Small intestine (tissue), 16 donors: ENCODE measurements at places on chromosomes 5 and 9.

GRCh38 chr5:63573380-63573779 is 388.9 kb downstream of the HTR1A start:
- H3K27ac ChIP-seq = no peak overlapping the region
- no peaks in the 10 kb centered on the region for H3K27me3 ChIP-seq
- DNase-seq = no peak
- H3K4me3 ChIP-seq = no peak overlapping the region

- H3K36me3 ChIP-seq = no peaks in the 10 kb centered on the region
- H3K4me3 ChIP-seq = no peak overlapping the region
- no peak overlapping the region for H3K27ac ChIP-seq
- no peak for DNase-seq
Observed at GRCh38 chr9:131391020-131391419, 2.9 kb upstream of the PRRC2B start.

- H3K4me3 ChIP-seq = no peak overlapping the region
- DNase-seq = no peak
- no peaks in the 10 kb centered on the region for H3K4me1 ChIP-seq
Observed at GRCh38 chr5:16929831-16930230, 6.3 kb downstream of the MYO10 start.

GRCh38 chr5:158670201-158670600 is 429.5 kb downstream of the EBF1 start:
- H3K4me3 ChIP-seq = no peak overlapping the region
- H3K27me3 ChIP-seq = no peaks in the 10 kb centered on the region
- no peaks in the 10 kb centered on the region for H3K36me3 ChIP-seq
- no peaks in the 10 kb centered on the region for H3K4me1 ChIP-seq
- DNase-seq = no peak

GRCh38 chr5:149795360-149795759 is 65.2 kb downstream of the PPARGC1B start:
- no peak overlapping the region for H3K27ac ChIP-seq
- H3K36me3 ChIP-seq = no peaks in the 10 kb centered on the region
- no peaks in the 10 kb centered on the region for H3K27me3 ChIP-seq

DNA sequence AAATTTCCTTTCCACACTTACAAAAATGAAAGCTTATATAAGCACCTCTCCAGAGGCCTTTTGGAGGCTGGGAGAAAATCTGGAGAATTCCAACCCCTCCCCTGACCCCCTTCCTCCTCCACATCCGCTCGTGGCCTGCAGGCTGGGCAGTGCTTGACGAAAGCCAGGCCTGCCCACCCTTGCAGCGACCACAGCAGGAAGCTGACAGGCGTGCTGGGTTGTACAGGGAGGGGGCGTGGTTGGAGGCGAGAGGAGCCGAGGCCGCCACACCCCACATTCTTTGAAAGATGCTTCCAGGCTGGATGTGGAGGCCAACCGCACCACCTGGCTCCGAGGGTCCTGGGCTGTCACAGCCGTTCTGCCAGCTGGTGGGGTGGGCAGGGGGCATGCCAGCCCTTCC is 47.8 kb upstream of the IER5L start:
- H3K36me3 ChIP-seq = peaks cover 9% of the 10 kb centered on the region
- H3K4me1 ChIP-seq = peaks cover 23% of the 10 kb centered on the region
- no peak overlapping the region for H3K27ac ChIP-seq
- H3K4me3 ChIP-seq = no peak overlapping the region

GRCh38 chr9:69180670-69181069 is 6.6 kb downstream of the TJP2 start:
- DNase-seq = peak; percentile 45
- H3K36me3 ChIP-seq = peaks cover 15% of the 10 kb centered on the region
- peaks cover 15% of the 10 kb centered on the region for H3K4me1 ChIP-seq
- no peaks in the 10 kb centered on the region for H3K27me3 ChIP-seq
- no peak overlapping the region for H3K4me3 ChIP-seq

- H3K4me3 ChIP-seq = no peak overlapping the region
- DNase-seq = no peak
- H3K27ac ChIP-seq = no peak overlapping the region
- no peaks in the 10 kb centered on the region for H3K4me1 ChIP-seq
- no peaks in the 10 kb centered on the region for H3K27me3 ChIP-seq
Observed at GRCh38 chr9:76883341-76883855, 22.5 kb downstream of the PRUNE2 start.

GRCh38 chr5:53219174-53219573 is 109.6 kb upstream of the MOCS2 start:
- no peak overlapping the region for H3K4me3 ChIP-seq
- DNase-seq = no peak
- no peaks in the 10 kb centered on the region for H3K36me3 ChIP-seq

DNA sequence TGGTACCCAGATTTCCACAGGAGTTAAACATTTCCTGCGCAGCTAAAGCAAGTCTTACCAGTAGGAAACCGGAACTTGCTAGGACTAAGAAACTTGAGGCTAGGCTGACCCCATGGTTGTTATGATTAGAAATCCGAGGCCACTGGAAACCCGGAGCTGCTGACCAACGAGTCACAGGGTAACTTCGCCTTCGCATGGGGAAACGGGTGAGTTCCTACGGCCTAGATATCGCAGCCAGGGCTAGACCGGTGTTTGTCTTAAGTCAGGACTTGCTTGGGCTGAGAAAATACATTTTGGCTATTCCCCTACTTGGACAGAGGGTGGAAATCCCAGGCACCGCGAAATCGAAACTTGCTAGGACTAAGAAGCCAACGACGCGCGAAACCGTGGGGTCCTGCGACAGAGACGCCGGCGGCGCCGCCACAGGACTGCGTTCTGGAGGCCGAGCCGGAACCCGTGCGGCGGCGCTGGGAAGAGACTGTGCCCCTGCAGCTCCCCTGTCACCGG is 1.6 kb upstream of the ANXA2R start:
- peak overlapping the region; percentile 96 for H3K27ac ChIP-seq
- H3K27me3 ChIP-seq = no peaks in the 10 kb centered on the region
- H3K4me1 ChIP-seq = peaks cover 4% of the 10 kb centered on the region
- H3K4me3 ChIP-seq = peak overlapping the region; percentile 80
- H3K36me3 ChIP-seq = no peaks in the 10 kb centered on the region

DNA sequence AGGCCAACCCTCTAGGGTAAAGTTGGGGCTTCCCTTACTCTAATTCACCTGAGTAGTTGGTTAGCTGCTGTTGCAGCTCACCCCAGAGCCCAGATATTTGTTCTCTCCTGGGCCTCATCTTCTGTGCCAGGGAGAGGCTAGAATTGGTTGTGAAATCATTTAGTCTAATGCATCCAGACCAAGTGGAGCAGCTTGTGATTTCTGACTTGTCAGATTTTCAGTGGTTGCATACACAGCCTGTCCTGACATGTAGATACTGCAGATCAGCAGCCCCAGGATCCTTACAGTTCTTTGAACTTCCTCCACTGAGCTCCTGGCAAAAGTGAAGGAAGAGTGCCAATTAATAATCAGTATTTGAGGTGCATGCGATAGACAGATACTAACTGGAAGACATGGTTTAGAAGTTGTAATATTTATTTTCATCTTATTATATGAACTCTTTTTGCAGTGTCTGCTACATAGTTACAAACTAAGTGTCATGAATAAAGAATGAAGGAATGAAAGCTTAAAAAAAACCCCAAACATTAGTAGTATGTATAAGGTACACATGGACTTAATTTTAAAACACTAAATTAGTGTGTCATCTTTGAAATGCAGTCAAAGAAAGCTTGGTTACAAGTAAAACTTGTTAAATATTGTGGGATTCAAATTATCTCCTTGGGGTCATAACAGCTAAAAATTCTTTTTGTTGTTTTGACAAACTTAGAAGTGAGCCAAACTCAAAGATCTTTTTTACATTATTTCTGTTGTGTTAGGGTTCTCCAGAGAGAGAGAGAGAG is 128.5 kb downstream of the VPS13A start:
- H3K36me3 ChIP-seq = no peaks in the 10 kb centered on the region
- H3K4me3 ChIP-seq = no peak overlapping the region
- no peaks in the 10 kb centered on the region for H3K4me1 ChIP-seq
- no peak for DNase-seq
- H3K27me3 ChIP-seq = no peaks in the 10 kb centered on the region

DNA sequence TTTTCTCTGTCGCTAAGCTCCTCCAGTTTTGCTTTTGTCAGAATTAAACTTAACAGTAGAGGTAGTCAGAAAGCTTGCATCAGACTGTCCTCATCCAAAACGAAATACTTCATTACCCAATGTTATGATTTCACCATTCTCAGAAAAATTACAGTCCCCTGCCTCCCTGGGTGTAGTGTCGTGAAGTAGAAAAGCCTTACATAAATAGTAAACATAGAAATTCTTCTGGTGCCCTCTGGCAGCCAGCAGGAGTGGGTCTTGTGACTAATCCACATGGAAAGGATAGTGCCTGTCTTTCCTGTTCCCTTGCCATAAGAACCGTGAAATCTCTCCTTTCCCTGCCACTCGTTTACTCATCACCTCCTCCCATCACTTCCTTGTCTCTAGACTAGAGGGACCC is 230.6 kb downstream of the GNA14 start:
- H3K4me3 ChIP-seq = no peak overlapping the region
- H3K27me3 ChIP-seq = no peaks in the 10 kb centered on the region
- no peak for DNase-seq
- H3K27ac ChIP-seq = no peak overlapping the region
- H3K4me1 ChIP-seq = no peaks in the 10 kb centered on the region
